Fibroblast of skin of right biceps (primary cell): ENCODE measurements at places on chromosomes 16 and 17.

DNA sequence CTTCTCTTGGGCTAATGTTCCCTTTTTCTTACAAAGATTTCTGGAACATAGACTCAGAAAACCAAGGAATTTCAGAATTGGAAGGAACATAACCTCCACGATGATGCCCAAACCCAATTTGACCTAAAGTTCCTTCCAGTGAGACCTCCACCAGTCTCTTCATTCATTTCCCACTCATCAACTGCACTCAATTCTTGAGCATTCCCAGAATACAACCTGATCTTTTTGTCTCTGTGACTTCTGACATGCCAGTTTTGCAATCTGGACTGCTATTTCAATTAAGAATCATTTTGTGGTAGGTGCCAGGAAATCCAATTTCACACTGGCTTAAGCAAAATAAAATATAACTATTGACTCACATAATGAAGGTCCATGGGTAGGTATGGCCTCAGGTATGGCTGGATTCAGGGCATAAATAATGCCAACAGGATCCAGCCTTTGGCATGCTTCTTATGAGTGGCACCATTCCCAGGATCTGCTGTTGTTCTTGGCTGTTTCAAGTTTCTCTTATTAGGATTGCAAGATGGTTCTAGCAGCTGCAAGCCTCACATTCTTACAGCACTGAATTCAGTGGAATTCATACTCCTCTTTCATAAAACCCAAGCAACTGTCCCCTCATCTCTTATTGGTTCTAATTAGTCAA lies 184.3 kb downstream of the HS3ST4 start:
- DNase-seq: no peak

- no peak for DNase-seq
Measured at GRCh38 chr16:11587643-11588247, 1.0 kb upstream of the LITAF start.

- DNase-seq: peak; percentile 99
Measured at GRCh38 chr17:13346081-13346533, 255.6 kb downstream of the HS3ST3A1 start.

DNA sequence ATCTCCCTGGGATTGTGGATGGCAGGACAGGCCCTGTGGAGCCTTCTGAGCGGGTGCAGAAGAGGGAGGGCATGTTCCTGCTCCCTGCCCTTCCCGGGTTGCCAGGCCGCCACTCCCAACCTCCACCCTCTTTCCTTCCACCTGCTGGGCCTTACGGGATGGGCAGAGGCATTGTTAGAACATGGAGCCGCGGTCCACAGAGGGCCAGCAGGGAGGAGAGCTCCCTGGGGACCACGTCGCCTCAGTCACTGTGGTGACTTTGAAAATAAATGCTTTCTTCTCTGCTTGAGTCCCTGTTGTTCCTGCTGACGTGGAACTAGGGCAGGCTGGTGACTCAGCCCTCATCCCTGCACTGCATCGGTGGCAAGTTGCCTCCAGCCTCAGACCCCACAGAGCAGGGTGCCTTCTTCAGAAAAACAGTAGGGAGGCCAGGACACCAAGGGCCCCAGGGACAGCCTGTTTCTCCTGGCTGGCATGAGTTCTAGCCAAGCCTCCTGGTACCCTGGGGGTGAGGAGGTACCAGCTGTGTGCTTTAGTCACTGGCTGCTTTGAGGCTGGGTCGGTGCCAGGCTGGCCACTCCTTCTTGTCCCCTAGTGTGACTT lies 224.9 kb downstream of the SEC14L1 start:
- peak; percentile 92 for DNase-seq

DNA sequence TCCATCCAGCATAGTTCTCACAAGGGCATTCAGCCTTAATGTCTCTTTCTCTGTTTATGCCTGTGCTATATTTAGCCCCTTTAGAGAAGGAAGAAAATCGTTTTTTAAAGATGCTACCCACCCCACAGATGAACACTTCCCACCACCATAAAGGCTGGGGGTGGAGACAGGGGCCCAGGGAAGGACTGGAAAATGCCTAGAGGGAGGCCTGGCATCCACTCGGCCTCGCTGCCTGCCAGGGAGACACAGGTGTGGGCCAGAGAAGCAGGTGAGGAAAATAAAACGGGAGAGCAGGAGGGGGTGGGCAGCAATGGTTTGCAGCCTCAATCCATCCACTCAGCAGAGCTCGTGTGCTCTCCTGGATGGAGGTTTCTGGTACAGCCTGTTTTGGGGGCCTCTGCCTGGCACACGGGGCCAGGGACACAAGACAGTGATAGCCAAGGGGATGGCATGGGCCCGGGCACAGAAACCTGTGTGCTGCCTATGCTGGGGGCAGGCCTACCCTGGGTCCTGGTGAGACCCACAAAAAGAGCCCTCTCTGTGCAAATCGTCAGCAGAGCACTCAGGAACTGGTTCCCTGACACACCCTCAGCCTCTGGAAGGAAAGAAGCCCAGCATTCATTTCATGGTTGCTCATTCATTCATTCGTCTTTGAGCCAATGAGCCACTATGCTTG lies 121.4 kb downstream of the C16orf78 start:
- no peak for DNase-seq

GRCh38 chr17:44559634-44560554 lies 2.6 kb downstream of the FZD2 start:
- peak; percentile 34 for DNase-seq

DNA sequence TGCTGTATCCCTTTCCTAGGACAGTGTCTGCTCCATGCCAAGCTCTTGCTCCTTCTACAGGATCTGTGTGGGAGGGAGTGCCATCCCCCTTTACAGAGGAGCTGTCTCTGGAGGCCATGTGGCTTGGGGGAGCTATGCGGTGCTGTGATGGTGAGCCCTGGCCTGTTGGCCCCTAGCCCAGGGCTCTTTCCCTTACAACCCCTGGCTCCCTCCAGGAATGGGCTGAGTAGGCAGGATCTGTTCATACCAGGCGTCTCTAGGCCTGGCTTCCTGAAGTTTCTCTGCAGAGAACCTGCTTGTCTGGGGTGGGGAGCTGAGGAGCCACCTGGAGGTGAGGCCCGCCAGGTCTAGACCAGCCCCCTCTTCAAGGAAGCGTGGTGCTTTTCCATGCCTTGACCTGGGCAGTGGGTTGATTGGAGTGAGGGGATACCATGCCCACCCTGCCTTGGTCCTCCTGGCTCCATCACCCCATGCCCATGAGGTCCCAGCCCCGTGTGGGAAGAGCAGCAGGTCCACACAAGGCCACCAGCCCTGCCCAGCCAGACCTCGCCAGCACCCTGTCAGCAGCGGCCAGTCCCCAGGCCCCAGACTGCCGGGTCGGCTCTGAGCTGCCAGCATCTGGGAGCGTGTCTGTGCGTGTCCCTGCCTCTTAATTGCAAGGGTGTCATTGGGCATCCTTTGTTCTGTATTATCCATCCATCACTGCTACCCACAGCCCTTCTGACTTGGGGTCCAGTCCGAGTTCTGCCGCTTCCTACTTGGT lies 14.7 kb downstream of the LLGL2 start:
- no peak for DNase-seq

DNA sequence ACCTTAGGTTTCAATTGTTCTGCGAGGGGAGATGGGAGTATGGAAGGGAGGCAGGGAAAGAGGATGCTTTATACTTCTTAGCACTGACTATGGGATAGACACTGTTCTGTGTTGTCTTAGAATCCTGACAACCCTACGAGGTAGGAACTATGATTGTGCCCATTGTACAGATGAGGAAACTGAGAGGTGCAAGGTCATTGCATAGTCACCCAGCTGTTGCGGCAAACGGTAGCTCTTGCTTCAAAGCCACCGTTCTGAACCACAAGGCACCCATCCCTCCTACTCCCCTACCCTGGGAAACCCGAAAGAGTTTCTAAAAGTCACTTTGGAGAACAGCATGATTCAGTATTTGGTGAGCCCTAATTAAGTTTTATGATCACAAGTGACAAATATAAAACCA lies 7.5 kb downstream of the CCDC40 start:
- no peak for DNase-seq

DNA sequence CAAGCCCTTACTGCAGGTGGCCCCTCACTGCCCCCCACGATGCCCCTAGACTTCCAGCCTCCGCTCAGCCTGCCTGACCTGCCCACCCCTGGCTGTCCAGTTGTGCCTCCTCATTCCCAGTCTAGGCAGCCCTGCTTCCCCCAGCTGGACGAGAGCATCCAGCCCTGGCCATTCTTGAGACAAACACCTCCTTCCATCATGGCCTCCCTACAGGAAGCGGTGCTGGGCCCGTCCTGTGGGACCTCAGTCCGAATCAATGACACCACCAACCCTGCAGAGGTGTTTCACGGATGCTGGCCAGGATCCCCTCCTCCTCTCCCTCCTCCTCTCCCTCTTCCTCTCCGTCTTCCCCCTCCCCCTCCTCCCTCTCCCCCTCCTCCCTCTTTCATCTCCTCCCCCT lies 28.3 kb downstream of the CCDC40 start:
- no peak for DNase-seq

DNA sequence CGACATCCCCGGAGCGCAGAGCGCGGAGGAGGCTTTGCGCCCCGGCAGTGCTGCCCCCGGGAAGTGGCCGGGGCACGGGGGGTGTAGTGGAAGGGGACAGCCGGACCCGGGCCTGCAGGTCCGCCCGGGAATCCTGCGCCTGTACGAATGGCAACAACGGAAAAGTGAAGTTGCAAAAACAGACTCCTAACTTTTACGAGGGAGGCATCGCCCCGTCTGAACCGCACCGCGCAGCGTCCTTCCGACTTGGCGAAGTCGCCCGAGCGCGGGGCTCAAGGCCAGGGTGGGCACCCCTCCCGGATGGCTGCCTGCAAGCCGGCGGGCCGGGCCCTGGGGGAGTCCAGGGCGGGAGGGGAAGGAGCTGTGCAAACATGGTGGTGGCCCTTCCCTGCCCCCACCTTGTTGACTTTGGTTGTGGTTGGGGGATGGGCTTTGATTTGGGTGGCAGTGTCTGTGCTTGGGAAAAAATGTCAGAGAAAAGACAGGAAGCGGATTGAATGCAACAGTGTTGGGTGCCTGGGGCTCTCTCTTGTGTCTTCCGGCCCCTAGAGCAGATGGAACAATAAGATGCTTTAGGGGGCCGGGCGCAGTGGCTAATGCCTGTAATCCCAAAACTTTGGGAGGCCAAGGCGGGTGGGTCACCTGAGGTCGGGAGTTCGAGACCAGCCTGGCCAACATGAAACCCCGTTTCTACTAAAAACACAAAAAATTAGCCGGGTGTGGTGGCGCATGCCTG lies 675 bp downstream of the RNF213 start:
- peak; percentile 77 for DNase-seq

DNA sequence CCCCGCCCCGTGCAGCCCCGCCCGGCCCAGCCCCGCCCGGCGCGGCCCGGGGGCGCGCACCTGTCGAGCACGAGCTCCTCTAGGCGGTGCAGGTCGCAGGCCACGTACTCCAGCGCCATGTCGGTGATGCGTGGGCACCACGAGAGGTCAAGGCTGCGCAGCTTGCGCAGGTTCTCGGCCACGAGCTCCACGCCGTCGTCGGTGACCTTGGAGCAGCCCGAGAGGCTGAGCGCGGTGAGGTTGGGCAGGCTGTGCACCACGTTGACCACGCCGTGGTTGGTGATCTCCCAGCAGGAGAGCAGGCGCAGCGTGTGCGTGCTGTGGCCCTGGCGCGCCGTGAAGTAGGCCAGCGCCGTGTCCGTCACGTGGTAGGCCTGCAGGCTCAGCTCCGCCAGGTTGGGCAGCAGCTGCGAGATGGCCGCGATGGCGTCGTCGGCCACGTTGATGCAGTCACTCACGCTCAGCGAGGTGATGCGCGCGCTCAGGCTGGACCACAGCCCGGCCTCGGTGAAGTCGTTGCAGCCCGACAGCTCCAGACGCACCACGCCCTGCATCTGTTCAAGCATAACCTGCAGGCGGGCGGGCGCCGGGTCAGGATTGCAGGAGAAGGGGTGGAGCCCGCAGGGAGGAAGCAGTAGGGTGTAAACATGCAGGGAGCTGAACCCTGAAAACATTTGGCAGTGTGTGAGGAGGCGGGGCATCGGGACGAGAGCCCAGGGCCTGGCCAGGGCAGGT lies 5.3 kb upstream of the WDR24 start:
- DNase-seq: no peak

DNA sequence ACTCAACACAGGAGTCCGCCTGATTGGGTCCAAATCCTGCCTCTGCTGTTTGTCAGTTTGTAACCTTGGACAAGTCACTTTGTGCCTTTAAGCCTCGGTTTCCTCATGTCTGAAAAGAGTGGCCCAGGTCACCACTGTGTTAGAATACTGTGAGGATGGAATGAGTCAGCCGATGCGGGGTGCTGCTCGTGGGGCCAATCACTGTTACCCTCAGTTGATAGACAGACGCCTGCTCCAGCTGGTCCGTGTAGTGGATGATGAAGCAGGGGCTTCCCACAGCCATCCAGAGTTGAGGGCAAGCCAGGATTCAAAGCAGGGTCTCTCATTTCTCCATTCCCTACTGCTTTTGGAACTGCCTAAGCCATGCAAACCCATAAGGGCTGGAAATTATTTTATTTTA lies 5.8 kb downstream of the FBXL19 start:
- no peak for DNase-seq

- DNase-seq: peak; percentile 91
Measured at GRCh38 chr17:72392056-72393010, 271.5 kb downstream of the SOX9 start.

- no peak for DNase-seq
Measured at GRCh38 chr16:57540387-57540786, 2.1 kb upstream of the ADGRG5 start.

- DNase-seq: no peak
Measured at GRCh38 chr17:19301274-19301951, 61.1 kb downstream of the B9D1 start.

- no peak for DNase-seq
Measured at GRCh38 chr17:81460856-81461460, 51.6 kb downstream of the ACTG1 start.

GRCh38 chr16:89925596-89926079 lies 2.5 kb downstream of the TUBB3 start:
- DNase-seq: no peak

DNA sequence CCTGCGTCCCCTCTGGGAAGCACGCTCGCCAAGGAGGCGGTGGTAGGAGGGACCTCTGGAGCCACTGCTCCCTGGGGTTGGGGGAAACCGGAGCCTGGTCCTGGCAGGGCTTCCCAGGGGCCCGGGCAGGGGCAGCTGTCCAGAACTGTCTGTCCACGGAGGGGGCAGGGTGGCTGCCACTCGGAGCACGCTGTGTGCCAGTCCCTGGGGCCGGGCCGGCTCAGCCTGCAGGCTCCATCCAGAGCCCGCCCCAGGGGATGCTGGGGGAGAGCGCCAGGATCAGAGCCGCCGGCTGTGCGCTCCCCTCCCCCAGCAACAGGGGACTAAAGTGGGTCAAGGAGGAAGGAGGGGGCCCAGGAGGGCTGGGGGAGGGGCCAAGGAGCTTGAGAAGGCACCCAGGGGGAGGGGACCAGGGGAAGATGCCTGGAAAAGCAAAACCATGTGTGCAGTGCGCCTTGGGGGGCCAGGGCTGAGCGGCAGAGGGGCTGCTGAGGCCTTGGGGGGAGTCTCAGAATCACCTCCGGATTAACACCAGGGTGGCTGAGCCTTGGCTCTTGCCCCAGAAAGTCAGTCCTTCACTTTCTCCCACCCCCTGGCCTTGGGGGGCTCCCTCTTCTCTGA lies 21.3 kb downstream of the ZNF423 start:
- DNase-seq: peak; percentile 67
